ENCODE measurements at places on chromosomes 12 and 14.

GRCh38 chr14:95426116-95426475, 90.4 kb downstream of the SYNE3 start:
- no peak for DNase-seq

DNA sequence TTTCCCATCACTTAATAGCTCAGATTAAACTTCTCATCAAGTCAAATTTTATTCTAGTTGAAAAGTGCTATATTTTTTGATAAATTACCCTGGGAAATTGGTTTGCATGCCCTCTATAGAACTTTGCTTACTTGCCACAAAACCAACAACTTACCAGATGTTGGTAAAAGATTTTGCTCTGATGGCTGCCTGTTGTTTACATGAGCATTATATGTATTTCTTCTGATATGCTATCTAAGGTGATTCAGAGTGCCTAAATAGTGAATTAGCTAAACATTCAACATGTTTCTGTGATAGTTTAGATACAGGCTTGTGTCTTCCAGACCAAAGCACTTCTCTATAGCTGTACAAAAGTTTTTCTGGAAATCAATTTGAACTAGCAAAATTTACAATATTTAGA, 51.0 kb downstream of the PPM1A start:
- DNase-seq: no peak

- peak; percentile 82 for DNase-seq
These were observed 54.5 kb downstream of the CRACR2A start for GRCh38 chr12:3698218-3698974.

- no peak for DNase-seq
These were observed 30.5 kb downstream of the DHRS7 start for GRCh38 chr14:60134702-60135101.

- no peak for DNase-seq
These were observed 52.6 kb downstream of the GALNT16 start for GRCh38 chr14:69312608-69313007.

DNA sequence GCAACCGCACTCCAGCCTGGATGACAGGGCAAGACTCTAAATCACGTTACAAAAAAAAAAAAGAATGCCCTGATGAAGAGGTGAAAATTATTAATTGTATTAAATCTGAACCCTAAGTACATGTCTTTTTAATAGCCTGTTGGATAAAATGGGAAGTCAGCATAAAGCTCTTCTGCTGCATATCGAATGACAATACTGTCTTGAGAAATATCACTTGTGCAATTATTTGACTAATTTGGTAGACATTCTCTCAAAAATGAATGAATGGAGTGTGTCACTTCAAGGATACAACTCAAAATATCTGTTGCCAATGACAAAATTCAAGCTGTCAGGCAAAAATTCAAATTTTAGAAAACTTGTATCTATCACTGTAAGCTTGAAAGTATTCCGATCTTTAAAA, 38.9 kb downstream of the DNAI7 start:
- no peak for DNase-seq

DNA sequence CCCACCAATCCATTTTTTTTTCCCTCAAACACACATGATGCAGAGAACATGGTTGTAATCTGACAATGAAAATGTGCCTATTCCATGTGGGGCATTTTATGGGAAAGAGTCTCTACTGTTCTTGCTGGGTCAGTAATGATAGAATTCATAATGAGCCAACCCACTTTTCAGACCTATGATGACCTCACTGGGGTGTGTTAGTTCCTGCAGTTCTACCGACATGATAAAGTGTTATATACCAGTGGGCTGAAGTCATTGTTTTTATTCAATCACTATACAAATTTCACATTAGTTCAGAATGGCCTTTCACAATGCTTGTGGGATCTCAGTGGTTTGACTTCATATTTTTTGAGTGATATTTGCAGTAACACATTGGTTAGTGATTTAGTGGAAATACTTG, 47.5 kb downstream of the PPFIBP1 start:
- no peak for DNase-seq

DNA sequence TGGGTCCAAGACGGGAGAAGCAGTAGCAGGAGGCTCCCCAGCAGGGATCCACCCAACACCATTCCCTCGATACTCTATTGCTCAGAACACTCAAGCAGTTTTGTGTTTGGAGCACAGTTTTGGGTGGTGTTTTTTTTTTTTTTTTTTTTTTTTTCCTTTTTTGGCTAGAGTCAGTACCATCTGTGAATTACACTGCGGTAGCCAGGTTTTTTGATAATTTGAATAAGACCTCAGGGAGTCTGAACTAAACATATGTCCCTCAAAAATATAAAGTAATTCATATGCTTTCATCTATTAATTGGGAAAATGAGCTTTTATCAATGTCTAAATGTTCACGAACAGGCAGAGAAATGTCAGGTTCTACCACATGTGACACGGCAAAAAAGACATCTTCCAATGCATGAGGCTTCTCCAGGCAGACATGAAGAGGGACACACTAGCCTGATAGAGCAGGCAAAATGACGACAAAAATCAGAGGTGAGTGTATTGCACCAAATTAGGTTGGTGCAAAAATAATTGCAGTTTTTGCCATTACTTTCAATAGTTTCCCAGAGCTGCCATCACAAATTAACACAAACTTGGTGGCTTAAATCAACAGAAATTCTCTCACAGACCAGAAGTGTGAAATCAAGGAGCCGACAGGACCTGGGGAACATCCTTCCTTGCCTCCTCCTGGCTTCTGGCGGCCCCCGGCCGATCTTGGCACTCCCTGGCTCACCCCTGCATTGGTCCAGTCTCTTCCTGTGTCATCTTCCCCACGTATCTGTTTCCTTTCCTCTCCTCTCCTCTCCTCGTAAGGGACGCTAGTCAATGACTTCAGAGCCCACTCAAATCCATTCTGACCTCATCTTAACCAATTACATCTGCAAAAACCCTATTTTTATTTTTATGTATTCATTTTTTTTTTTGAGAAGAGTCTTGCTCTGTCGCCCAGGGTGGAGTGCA, 33.9 kb downstream of the FOXN3 start:
- DNase-seq: no peak

GRCh38 chr12:31321897-31322228, 4.1 kb downstream of the SINHCAF start:
- DNase-seq: no peak

DNA sequence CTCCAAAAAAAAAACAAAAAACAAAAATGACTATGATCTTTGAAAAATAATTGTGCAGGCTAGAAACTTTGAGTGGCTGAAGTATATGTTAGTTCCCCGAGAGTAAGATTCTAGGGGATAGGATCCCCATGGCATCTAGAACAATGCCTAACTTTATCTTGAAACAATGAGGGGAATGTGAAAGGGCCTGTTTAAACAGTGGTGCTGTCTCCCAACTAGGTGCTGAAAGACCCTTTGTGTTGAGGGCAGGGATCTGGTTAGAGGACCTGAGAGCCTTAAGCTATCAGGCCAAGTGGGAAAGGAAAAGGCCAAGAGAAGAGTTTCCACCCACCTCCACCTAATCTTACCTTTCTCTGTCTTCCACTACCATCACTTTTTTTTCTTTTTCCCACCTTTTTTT, 6.8 kb upstream of the YLPM1 start:
- DNase-seq: no peak

- no peak for DNase-seq
These were observed 56.2 kb downstream of the ACTN1 start for GRCh38 chr14:68922886-68923285.

DNA sequence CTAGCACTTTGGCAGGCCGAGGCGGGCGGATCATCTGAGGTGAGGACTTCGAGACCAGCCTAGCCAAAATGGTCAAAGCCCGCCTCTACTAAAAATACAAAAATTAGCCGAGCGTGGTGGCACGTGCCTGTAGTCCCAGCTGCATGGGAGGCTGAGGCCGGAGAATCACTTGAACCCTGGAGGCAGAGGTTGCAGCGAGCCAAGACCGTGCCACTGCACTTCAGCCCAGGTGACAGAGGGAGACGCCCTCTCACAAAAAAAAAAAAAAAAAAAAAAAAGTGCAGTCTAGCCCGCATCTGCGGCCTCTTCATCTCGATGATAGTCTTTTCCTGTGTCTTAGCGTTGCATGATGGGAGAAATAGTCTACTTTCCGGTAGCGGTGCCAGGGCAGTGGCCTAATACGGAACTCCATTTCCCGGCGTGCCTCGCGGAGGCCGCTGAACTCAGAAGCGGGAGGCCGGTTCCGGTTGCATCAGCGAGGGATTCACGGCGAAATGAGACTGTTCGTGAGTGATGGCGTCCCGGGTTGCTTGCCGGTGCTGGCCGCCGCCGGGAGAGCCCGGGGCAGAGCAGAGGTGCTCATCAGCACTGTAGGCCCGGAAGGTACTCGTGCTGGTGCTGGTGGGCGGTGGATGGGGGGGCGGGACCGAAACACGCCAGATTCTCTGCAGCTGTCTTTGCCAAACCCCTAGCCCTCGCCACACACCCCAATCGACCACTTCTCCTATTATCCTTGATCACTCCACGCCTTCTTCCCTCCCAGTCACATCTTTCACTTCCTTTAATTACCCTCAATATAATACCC, at the start of gene MARS1:
MARS1 (plus strand) TSS at position 472 of the 805 bp plus-strand sequence; CDS start at position 495, 23 bp downstream.
- DNase-seq: peak; percentile 85

DNA sequence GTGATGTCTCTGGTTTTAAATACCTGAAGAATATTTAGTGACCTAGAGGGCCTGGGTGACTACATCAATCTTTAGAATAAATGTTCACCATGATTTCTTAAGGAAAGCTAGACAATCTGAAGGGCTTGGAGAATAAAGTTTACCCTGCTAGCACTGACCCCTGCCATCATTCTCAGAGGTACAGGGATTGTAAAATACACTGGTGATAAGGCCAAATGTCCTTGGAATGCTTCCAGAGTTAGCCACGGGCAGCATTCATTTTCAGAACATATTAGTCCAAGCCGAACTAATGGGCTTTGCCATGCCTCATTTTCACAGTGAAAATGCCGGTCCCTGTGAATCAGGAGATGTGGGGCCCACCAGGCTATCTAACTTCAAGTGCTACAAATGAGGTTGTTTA, 1381.7 kb upstream of the SEL1L start:
- DNase-seq: no peak

DNA sequence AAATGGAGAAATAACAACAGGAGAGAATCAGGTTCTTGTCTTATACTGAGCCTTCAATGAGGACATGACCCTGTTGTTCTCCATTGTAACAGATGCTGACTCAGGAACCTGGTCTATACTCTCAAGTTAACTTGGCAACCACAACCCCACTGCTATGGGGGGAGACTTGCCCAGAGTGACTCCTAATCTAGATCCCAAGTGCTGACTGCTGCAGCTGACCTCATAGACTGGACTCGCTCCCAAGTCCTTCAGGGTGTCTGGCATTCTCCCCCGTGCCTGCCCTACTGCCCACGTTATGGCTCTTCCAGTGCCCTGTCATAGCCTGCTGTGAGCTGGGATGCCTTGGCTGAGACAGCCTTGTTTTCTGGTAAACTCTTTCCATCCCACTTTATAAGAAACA, 37.1 kb downstream of the NID2 start:
- no peak for DNase-seq

GRCh38 chr14:22251090-22251489, 337.9 kb downstream of the DAD1 start:
- no peak for DNase-seq

GRCh38 chr12:78034025-78034424, 203.3 kb downstream of the NAV3 start:
- DNase-seq: no peak

DNA sequence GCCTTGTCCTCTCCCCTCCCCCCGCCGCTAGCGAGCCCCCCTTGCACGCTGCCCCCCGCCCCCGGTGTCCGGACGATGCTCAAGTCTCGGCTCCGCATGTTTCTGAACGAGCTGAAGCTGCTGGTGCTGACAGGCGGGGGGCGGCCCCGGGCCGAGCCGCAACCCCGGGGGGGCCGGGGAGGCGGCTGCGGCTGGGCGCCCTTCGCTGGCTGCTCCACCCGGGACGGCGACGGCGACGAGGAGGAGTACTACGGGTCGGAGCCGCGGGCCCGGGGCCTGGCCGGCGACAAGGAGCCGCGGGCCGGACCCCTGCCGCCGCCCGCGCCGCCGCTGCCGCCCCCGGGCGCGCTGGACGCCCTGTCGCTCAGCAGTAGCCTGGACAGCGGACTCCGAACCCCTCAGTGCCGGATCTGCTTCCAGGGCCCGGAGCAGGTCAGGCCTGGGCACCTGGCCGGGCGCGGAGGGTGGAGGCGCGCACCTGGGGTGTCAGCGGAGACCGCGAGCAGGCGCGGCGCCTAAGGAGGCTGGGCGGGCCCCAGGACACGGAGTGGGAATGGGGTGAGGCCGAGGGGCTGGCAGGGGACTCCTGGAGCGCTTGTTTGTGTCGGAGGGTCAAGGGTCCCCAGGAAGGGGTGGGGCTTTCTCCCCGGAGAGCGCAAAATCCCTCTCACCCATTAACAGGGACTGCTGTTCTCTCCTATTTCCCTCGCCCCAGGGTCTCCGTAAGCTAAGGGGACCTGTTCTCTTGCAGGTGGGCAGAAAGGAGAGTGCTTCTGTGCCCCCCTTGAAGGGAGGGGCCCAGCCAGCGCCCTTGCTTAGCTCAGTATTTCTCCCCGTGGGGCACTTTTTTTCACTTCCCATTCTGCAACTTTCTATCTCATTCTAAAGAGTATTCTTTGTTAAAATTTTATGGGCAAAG, 810 bp downstream of the MARCHF9 start:
- no peak for DNase-seq

- DNase-seq: no peak
These were observed 131.8 kb upstream of the KRAS start for GRCh38 chr12:25382311-25383106.

DNA sequence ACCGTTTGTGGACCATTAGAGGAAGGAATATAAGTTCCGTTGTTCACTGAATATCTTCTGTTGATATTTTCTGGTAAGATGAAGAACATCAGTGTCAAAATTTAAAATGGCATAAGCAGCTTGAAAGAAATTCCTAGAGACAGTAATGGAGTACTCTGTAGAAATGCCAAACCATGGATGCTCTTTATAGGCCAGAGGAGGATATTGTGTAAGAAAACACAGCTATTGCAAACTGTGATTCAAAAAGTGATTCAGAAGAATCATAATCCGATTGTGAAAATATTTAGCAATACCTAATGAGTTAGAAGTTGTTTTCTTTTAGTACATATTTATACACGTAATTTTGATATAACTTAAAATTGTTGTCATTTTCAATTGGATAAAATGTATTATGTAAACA, 102.8 kb downstream of the SLC16A7 start:
- peak; percentile 21 for DNase-seq
